B cell (primary cell): ENCODE measurements at places on chromosomes 2 and 18.

DNA sequence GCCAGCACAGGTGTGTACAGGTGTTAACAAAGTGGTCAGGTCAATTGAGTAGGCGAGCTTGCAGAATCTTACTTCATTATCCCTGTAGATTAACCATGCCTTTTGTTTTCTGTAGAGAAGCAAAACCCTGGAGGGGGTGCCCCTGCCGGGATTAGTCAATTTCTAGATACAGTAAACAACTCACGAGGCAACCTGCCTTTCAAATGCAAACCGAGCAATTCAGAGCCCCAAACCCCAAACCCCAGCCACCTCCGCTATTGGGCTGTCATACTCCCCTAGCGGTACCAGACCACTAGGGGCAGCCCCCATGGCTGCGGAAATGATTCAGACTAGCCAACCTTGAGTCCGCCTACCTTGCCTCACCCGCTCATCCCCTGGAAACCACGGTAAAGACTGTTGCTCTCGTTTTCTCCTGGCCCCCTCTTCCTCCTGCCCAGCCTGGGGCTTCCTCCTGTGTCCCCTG, 61.4 kb upstream of the KIF5C start:
- no peaks in the 10 kb centered on the region for H3K27me3 ChIP-seq
- peak; percentile 55 for DNase-seq
- no peaks in the 10 kb centered on the region for H3K36me3 ChIP-seq
- H3K4me3 ChIP-seq, result no peak overlapping the region
- H3K27ac ChIP-seq, result no peak overlapping the region
- peaks cover 9% of the 10 kb centered on the region for H3K4me1 ChIP-seq

DNA sequence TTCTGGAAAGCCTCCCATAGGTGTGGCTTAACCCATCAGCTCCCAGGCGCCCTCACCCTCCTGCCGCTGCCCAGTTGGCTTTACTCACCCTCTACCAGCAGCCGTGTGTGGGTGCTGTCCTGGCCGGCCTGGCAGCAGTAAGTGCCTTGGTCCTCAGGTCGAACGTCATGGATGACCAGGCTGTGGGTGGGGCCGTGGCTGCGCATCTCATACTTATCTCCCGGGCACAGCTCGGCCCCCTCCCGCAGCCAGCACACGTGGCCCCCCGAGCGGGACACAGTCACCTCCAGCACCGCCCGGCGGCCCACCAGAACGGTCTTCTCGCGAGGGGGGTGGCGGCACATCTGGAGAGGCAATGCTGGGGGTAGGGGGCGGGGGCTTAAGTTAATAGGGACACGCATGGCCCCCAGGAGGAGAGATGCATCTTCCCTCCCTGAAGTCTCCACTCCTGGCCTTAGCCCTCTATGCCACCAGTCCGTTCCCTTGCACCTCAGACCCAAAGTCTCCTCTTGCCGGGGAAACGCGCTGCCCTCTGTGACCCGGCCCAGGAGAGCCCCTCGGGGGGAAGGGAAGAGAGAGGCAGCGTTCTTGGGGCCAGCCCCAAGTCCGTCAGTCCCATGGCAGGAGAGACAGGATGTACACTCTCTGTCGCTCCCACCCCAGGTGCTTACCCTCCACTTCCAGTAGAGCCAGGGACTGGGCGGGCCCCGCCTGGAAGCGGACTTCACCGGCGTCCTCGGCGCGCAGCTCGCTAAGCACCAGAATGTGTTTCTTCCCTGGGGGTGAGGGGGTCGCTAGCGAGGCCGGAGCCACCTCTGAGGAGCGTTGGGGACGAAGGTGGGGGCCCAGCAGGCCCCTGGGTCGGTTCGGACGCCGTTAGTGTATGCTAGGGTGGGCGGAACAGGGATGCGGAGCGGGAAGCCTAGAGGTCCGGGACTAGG, 7.9 kb downstream of the TMEM198 start:
- no peaks in the 10 kb centered on the region for H3K36me3 ChIP-seq
- H3K4me1 ChIP-seq, result peaks cover 30% of the 10 kb centered on the region
- DNase-seq, result no peak

GRCh38 chr2:66775730-66776422, 341.0 kb downstream of the MEIS1 start:
- no peak overlapping the region for H3K27ac ChIP-seq
- DNase-seq, result no peak
- H3K36me3 ChIP-seq, result no peaks in the 10 kb centered on the region
- no peak overlapping the region for H3K4me3 ChIP-seq

- H3K4me1 ChIP-seq, result no peaks in the 10 kb centered on the region
- no peak overlapping the region for H3K27ac ChIP-seq
- H3K4me3 ChIP-seq, result no peak overlapping the region
- no peaks in the 10 kb centered on the region for H3K27me3 ChIP-seq
- no peaks in the 10 kb centered on the region for H3K36me3 ChIP-seq
These were observed 25.0 kb upstream of the RNF152 start for GRCh38 chr18:61917818-61918217.

DNA sequence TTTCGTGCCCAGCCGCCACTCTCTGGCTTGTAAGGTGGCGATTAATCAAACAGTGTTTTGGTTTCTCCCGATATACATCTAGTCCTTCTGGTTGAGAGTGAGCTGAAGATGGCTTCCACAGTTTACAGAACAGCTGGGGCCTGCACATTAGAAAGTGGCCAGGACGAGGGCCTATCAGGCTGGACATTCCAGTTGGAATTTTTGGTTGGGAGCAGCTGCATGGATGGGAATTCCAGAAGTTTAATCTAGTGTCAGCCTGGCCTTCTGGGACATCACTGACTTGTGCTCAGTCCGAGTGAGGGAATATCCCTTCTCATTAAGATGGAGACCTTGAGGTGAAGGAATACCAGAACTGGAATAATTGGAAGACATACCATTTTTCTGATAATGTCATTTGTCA, 118.1 kb upstream of the SIX2 start:
- no peaks in the 10 kb centered on the region for H3K36me3 ChIP-seq
- H3K27me3 ChIP-seq, result no peaks in the 10 kb centered on the region
- DNase-seq, result no peak
- no peak overlapping the region for H3K27ac ChIP-seq
- no peak overlapping the region for H3K4me3 ChIP-seq

DNA sequence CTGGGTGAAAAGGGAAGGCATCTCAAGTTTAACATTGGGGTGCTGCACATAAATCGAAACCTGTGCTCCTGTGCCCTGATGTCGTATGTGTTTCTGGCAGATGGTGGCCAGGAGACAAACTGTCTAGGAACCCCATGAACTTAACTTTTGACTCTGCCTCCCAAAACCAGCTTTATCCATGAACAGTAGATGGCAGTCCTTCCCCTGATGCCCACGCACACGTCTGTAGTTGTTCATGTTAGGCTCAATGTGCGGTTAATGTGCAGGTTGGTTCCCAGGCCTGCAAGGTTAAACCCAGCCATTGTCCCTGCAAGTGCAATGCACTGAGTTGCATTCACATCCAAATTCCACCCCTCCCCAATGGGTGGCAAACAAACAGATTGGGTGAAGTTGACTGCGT, 44.1 kb upstream of the SIX3 start:
- no peaks in the 10 kb centered on the region for H3K27me3 ChIP-seq
- H3K4me3 ChIP-seq, result no peak overlapping the region

DNA sequence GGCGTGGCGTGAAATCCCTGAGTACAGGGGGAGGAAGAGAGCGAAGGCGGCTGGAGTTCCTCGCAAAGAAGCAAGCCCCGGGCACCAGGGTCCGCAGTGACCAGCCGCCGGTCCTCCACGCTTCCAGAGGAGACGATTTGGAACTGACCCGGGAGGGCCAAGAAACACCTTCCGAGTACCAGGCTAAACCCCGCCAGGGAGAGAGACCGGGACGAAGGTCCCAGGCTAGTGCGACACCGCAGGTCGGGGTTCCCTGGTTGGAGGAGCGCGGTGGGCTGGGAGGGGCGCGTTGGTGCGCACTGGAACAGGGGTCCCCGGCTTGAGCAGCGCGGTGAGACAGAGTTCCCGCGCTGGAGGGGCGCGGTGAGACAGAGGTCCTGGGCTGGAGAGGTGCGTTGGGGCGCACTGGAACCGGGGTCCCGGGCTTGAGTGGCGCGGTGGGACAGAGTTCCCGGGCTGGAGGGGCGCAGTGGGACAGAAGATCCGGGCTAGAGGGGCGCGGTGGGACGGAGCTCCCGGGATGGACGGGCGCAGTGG, 901 bp downstream of the WDFY1 start:
- H3K36me3 ChIP-seq, result no peaks in the 10 kb centered on the region
- DNase-seq, result peak; percentile 60
- H3K27ac ChIP-seq, result peak overlapping the region; percentile 15
- peak overlapping the region; percentile 79 for H3K4me3 ChIP-seq

DNA sequence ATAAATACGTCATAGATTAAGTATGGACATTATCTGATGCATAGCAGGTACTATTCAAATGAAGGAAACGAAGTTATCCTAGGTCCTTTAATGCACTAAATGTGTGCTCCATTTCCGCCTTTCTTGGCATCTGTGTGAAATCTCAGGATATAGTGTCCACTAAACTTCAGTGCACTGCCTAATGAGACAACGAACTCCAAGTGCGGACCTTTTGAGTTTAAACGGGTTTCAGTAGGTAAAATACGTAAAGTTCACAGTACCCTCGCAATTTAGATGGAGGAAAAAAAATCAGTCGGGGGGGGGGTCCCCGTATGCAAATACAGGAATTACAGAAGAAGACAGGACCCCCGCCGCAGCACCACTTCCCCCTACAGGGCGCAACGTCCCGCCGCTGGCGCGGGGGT, 729 bp upstream of the REL start:
- DNase-seq, result no peak
- H3K27me3 ChIP-seq, result no peaks in the 10 kb centered on the region
- H3K27ac ChIP-seq, result peak overlapping the region; percentile 100
- H3K36me3 ChIP-seq, result no peaks in the 10 kb centered on the region
- H3K4me3 ChIP-seq, result peak overlapping the region; percentile 86

DNA sequence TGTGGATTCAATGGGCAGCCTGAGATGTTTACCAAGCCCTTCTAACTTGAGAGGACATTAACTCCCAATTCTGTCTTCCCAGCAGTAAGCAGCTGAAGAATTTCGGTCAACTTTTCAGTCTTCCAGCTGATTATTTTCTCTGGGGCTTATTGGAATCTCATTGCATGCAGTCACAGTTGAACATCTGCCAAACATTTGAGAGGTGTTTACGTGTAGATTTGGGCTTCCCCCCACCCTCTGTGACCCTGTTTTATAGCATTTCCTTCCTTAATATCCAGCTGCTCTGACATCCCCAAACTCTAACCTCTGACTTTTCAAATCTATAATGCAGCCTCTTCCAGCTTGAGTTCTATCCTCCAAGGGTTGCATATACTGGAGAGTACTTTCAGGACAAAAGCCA, 16.5 kb upstream of the VIT start:
- no peak overlapping the region for H3K4me3 ChIP-seq
- no peak overlapping the region for H3K27ac ChIP-seq
- H3K4me1 ChIP-seq, result no peaks in the 10 kb centered on the region
- H3K36me3 ChIP-seq, result no peaks in the 10 kb centered on the region
- no peaks in the 10 kb centered on the region for H3K27me3 ChIP-seq
- no peak for DNase-seq

DNA sequence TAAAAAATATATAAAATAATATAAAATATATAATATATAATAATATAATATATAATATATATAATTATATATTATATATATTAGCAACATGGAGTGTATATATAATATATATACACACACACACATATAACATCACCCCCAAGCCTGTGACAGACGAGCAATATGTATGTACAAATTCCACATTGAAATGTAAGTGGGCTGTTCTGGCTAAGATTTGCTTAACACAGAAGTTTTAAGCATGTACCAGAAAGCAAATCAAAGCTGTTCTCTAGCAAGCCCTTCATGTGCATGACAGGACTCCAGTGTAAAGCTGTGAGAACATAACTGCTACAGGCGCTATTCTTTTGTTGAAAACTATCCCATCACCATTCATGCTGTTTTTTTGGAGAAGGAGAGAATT, 261.7 kb upstream of the TNP1 start:
- no peak overlapping the region for H3K27ac ChIP-seq
- H3K4me3 ChIP-seq, result no peak overlapping the region
- no peaks in the 10 kb centered on the region for H3K27me3 ChIP-seq
- no peaks in the 10 kb centered on the region for H3K4me1 ChIP-seq
- H3K36me3 ChIP-seq, result no peaks in the 10 kb centered on the region

DNA sequence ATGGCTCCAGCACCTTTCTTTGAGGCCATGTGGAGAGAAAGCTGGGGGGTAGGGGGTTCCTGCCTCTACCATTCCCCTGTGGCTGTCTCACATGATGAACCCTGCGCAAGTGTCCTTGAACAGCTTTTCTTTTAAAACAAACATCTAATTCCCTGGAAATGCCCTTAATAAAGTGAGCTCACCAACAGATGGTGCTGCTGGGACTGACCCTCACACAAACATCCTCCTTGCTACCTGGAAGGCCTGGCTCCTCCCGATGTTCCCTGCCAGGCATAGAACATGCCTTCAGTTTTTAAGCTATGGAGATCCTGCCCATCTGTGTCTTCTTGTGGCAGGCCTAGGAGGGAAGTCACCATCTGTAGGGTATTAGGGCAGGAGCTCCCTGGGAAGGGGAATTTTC, 60.7 kb upstream of the GATA6 start:
- H3K4me3 ChIP-seq, result no peak overlapping the region
- no peaks in the 10 kb centered on the region for H3K36me3 ChIP-seq
- H3K4me1 ChIP-seq, result no peaks in the 10 kb centered on the region
- no peak for DNase-seq
- no peak overlapping the region for H3K27ac ChIP-seq

GRCh38 chr18:73407506-73407905, 539.7 kb upstream of the NETO1 start:
- no peaks in the 10 kb centered on the region for H3K36me3 ChIP-seq
- no peak for DNase-seq
- no peak overlapping the region for H3K4me3 ChIP-seq
- H3K27me3 ChIP-seq, result no peaks in the 10 kb centered on the region

DNA sequence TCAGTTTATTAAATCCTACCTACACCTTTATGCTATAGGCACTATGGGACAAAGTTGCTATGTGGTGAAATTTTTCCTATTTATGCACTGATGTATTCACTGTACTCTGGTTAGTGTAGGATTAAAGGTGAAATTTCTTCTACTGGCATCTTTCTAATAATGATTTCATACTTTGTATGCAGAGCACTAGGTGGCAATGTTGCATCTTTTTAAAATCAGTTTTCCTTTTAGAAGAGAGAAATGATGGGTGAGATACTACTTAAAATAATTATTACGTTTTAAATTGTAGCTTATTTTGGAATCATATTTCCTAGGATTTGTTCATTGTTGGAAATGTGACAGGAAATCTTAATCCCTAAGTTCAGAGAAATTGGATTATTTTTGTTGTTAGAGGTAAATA, 150.9 kb downstream of the CD8B2 start:
- no peaks in the 10 kb centered on the region for H3K27me3 ChIP-seq
- H3K4me3 ChIP-seq, result no peak overlapping the region
- no peak overlapping the region for H3K27ac ChIP-seq
- no peak for DNase-seq

DNA sequence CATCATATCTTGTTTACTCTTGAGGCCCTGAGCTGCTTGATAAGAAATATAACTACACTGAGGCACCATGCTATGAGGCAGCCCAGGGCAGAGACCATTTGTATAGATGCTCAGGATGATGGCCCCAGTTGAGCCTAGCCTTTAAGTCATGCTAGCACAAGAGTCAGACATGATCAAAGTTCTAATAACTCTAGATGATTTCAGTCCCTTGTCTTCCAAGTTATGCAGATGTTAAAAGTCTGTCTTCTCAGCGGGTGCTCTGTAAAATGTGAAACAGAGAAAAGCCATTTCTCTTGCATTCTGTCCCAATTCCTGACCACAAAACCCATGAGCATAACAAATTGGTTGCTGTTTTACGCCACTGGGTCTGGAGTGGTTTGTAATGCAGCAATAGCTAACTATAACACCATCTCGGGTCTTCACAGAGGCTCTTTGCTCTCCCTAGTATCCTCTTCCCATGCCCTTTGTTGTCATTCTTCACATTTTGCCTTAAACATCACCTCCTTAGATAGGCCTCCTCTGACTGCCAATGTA, 49.6 kb downstream of the NXPH2 start:
- no peak overlapping the region for H3K4me3 ChIP-seq
- H3K36me3 ChIP-seq, result no peaks in the 10 kb centered on the region
- no peaks in the 10 kb centered on the region for H3K4me1 ChIP-seq
